ENCODE measurements at places on chromosomes 5 and 9. TPM values are rescaled to one million over a fixed set of nuclear protein-coding genes. Genes with fewer than 3 reads are reported as not detected.

GRCh38 chr5:122202952-122203351 lies 73.6 kb downstream of the ZNF474 start:
- no peaks in the 10 kb centered on the region for H3K27me3 ChIP-seq
- no peak overlapping the region for H3K4me3 ChIP-seq
- DNase-seq = no peak
- H3K27ac ChIP-seq = no peak overlapping the region
- H3K4me1 ChIP-seq = no peaks in the 10 kb centered on the region

GRCh38 chr9:37652261-37652660 lies 1.5 kb downstream of the FRMPD1 start:
- H3K36me3 ChIP-seq = no peaks in the 10 kb centered on the region
- DNase-seq = no peak
- no peak overlapping the region for H3K27ac ChIP-seq

GRCh38 chr5:9118852-9119251 lies 427.0 kb downstream of the SEMA5A start:
- no peak overlapping the region for H3K4me3 ChIP-seq
- no peaks in the 10 kb centered on the region for H3K27me3 ChIP-seq
- no peak for DNase-seq
- no peak overlapping the region for H3K27ac ChIP-seq

TSPAN17 gene
- total RNA-seq = 46.8 TPM

PHF24 gene
- 0.68 TPM for total RNA-seq

DNA sequence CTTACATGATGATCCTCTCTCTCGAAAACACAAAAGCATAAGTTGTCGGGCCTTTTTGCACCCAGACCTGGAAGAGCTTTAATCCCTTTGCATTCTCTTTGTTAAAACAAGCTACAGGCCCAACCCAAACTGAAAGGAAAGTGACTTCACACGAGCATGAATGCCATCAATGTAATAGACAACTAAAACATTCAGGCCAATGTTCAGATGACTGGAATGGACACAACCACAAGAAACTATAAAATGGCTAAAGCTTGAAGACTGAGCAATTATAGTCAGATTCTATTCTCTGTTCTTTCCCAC lies 45.5 kb downstream of the RFX3 start:
- H3K4me1 ChIP-seq = no peaks in the 10 kb centered on the region
- H3K4me3 ChIP-seq = no peak overlapping the region
- no peaks in the 10 kb centered on the region for H3K27me3 ChIP-seq
- DNase-seq = no peak

DCP2 gene
- total RNA-seq = 176 TPM

GRCh38 chr9:119114681-119115080 lies 254.6 kb downstream of the BRINP1 start:
- H3K4me3 ChIP-seq = no peak overlapping the region
- no peaks in the 10 kb centered on the region for H3K27me3 ChIP-seq
- DNase-seq = no peak
- H3K4me1 ChIP-seq = peaks cover 4% of the 10 kb centered on the region

DNA sequence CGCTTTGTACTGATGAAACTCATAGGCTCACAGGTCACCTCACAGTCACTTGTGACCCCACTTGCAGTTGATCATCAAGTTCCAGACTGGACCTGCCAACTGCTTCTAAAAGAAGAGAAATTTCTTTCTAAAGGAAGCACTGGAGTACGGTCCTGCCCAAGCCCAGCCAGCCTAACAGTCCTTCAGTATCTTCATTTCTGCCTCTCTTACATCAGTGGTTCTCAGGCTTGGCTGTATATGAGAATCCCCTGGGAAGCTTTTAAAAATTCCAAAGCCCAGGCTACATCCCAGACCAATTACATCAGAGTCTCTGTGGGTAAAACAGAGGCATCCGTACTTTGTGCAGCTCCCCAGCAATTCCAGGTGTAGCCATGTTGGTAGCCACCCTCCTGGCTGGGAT lies 282.1 kb downstream of the NFIB start:
- no peak overlapping the region for H3K4me3 ChIP-seq
- no peaks in the 10 kb centered on the region for H3K36me3 ChIP-seq
- no peak for DNase-seq
- H3K27ac ChIP-seq = no peak overlapping the region
- peaks cover 3% of the 10 kb centered on the region for H3K4me1 ChIP-seq
- no peaks in the 10 kb centered on the region for H3K27me3 ChIP-seq

DNA sequence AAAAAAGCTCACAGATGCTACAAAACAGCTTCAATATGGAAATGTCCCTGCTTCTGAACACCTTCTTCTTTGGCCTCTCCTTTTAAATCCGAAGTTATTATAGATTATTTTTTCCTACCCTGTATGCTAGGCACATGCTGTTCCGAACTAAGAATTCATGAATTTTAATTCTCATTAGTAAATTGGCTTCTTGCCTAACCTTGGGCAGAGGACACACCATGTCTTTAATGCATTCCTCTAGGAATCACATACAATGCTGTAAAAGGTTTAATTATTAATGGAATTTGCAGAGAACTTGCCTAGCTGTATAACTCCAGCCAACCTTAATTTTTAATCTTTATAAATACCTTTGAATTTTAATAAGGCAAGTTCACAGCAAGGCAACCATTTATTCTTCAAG lies 234.4 kb downstream of the NTRK2 start:
- H3K4me1 ChIP-seq = no peaks in the 10 kb centered on the region
- no peaks in the 10 kb centered on the region for H3K27me3 ChIP-seq
- no peak overlapping the region for H3K4me3 ChIP-seq

DNA sequence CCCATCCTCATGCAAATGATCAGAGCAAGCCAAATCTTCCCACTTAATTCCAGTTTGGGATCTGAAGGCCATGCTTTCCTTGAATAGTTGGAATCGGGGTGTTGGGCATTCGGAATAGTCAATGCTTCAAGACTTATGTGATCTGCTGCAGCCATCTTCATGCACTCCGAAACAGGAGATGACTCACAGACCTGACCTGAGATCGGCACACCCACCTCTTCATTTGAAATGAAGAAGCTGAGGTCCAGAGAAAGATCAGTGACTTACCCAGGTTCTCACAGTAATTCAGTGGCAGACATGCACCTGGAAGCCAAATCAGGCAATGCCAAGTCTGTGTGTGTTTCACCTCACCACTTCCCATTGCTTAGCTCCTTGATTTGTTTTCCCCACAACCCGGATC lies 33.0 kb downstream of the FOXD1 start:
- no peak overlapping the region for H3K27ac ChIP-seq
- H3K4me3 ChIP-seq = no peak overlapping the region
- peaks cover 6% of the 10 kb centered on the region for H3K4me1 ChIP-seq
- no peaks in the 10 kb centered on the region for H3K36me3 ChIP-seq
- no peak for DNase-seq

REEP2 gene
- total RNA-seq = 49.0 TPM

DNA sequence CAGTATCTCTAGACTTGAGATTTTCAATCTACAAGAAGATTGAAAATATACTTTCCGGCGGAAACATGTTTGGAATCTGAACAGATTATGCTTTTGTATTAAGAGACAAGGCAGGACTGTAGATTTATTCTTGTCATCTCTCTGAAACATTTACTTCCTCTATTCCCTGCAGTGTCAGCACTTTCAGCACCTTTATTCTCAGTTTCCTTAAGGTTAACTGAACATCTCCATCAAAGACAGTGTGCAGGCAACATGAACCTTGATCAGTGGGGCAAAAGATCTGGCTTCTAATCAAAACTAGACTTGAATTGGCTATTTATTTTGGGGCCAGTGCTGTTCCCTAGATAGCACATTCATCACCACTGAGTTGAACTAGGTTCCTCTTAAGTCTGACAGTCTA lies 129.9 kb upstream of the HCN1 start:
- H3K27ac ChIP-seq = no peak overlapping the region
- no peak for DNase-seq
- no peaks in the 10 kb centered on the region for H3K36me3 ChIP-seq

UNC5A gene
- total RNA-seq = 5.3 TPM

GRCh38 chr9:99489060-99489413 lies 267.0 kb downstream of the SEC61B start:
- no peak overlapping the region for H3K27ac ChIP-seq
- H3K36me3 ChIP-seq = no peaks in the 10 kb centered on the region
- H3K4me3 ChIP-seq = no peak overlapping the region
- DNase-seq = no peak
- H3K4me1 ChIP-seq = peaks cover 11% of the 10 kb centered on the region
- H3K27me3 ChIP-seq = no peaks in the 10 kb centered on the region

PPP1R2B gene
- not detected for total RNA-seq

GRCh38 chr9:32431940-32432555 lies 47.6 kb downstream of the ACO1 start:
- H3K27me3 ChIP-seq = no peaks in the 10 kb centered on the region
- no peak overlapping the region for H3K27ac ChIP-seq
- H3K4me1 ChIP-seq = no peaks in the 10 kb centered on the region
- DNase-seq = peak; percentile 43

GRCh38 chr5:146796911-146797310 lies 81.6 kb downstream of the PPP2R2B start:
- no peak overlapping the region for H3K27ac ChIP-seq
- H3K27me3 ChIP-seq = no peaks in the 10 kb centered on the region
- no peak overlapping the region for H3K4me3 ChIP-seq
- H3K36me3 ChIP-seq = no peaks in the 10 kb centered on the region
- H3K4me1 ChIP-seq = peaks cover 10% of the 10 kb centered on the region

- H3K4me3 ChIP-seq = no peak overlapping the region
- DNase-seq = no peak
- H3K36me3 ChIP-seq = no peaks in the 10 kb centered on the region
These were observed 51.8 kb downstream of the DUSP1 start for GRCh38 chr5:172719211-172719610.

- no peak overlapping the region for H3K27ac ChIP-seq
- no peaks in the 10 kb centered on the region for H3K27me3 ChIP-seq
- H3K36me3 ChIP-seq = no peaks in the 10 kb centered on the region
- H3K4me3 ChIP-seq = no peak overlapping the region
These were observed 48.1 kb downstream of the SPATA31C2 start for GRCh38 chr9:88090151-88090581.

PCDHA5 gene
- 0.39 TPM for total RNA-seq

DNA sequence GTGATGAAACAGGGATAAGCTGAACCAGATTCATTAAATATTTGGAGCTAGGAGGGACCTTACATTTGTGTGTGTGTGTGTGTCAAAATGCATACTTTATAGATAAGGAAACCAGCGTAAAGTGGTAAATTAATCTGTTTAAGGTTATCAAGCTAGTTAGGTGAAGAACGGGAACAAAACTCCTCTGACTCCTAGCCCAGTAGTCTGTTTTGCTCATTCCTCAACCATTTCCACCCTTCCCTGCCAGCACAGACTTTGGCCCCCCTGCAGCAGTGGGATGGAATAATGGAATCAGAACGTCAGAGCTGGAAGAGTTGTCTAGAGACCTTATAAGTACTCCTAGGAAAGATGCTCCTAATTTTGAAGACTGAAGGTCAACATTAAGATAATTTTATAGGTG lies 6.5 kb downstream of the AGXT2 start:
- no peak for DNase-seq
- H3K27ac ChIP-seq = no peak overlapping the region
- H3K36me3 ChIP-seq = no peaks in the 10 kb centered on the region
- H3K4me3 ChIP-seq = no peak overlapping the region
- H3K4me1 ChIP-seq = peaks cover 3% of the 10 kb centered on the region

DNA sequence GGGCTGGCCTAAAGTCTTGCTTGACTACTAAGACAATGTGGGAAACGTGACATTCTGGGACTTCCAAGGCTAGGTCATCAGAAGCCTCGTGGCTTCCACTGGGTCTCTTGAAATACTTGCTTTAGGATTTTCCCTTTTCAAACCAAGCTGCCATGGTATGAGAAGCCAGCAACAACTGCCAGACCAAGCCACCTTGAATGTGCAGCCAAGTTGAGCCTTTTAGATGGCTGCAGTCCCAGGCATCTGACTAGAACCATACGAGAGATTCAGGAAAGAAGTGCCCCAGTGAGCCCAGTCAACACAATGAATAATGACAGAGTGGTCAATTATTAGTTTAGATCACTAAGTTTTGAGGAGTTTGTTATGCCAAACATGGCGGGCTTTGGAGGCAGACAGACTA lies 143.3 kb downstream of the SLF1 start:
- H3K4me1 ChIP-seq = no peaks in the 10 kb centered on the region
- H3K4me3 ChIP-seq = no peak overlapping the region

DNA sequence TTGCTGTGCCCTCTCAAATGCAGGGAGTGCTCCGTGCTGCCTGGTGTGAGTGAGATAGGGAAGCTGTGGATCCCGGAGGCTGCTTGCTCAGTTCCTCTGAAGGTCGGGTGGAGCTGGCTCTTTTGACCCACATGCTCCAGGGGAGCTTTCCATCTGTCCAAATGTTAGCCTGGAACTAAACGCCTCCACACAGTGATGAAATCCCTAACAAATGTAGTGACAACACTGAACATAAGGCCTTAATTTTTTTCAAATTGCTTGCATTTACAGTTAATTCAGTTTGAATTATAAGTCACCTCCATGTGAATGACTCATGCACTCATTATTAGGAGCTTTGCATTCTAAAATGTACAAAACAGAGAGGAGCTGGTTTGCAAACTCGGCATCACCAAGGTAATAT lies 27.0 kb downstream of the PRDM6 start:
- H3K27me3 ChIP-seq = no peaks in the 10 kb centered on the region
- H3K4me1 ChIP-seq = no peaks in the 10 kb centered on the region
- H3K4me3 ChIP-seq = no peak overlapping the region
- no peak overlapping the region for H3K27ac ChIP-seq
- no peak for DNase-seq

DNA sequence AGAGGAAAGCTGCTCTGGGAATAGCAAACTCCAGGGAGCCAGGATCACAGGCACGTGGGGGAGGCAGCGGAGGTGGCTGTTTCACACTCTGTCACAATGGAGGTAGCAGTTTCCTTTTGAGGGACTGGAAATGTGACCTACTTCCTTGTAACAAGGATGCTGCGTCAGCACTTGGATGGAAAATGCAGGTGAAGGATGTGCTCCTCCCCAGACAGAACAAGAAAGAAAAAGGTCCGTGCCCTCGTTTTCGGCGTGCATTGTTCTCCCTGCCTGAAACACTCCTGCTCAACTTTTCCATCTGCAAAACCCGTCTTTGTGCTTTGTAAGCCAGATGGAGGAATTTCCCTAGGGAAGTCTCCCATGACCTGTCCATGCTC lies 55.1 kb upstream of the SH3PXD2B start:
- no peak overlapping the region for H3K27ac ChIP-seq
- peaks cover 6% of the 10 kb centered on the region for H3K36me3 ChIP-seq
- DNase-seq = peak; percentile 23
- no peaks in the 10 kb centered on the region for H3K27me3 ChIP-seq
- H3K4me3 ChIP-seq = no peak overlapping the region

GRCh38 chr5:53463909-53464621 lies 16.4 kb upstream of the FST start:
- H3K27me3 ChIP-seq = no peaks in the 10 kb centered on the region
- no peak overlapping the region for H3K27ac ChIP-seq
- H3K4me3 ChIP-seq = no peak overlapping the region
- peaks cover under 1% of the 10 kb centered on the region for H3K36me3 ChIP-seq
- DNase-seq = no peak

- no peaks in the 10 kb centered on the region for H3K27me3 ChIP-seq
- no peak for DNase-seq
- H3K4me3 ChIP-seq = no peak overlapping the region
- H3K4me1 ChIP-seq = no peaks in the 10 kb centered on the region
These were observed 1141.0 kb downstream of the CDH12 start for GRCh38 chr5:21711866-21712758.

RELL2 gene
- total RNA-seq = 11.1 TPM

- H3K27ac ChIP-seq = no peak overlapping the region
- H3K4me1 ChIP-seq = no peaks in the 10 kb centered on the region
- no peak for DNase-seq
- H3K4me3 ChIP-seq = no peak overlapping the region
- no peaks in the 10 kb centered on the region for H3K36me3 ChIP-seq
These were observed 8.1 kb downstream of the ARL15 start for GRCh38 chr5:54302267-54302687.
